ENCODE measurements at places on chromosomes 4 and X. TPM values are rescaled to one million over a fixed set of nuclear protein-coding genes. Genes with fewer than 3 reads are reported as not detected.

The PDGFC gene
- 22.3 TPM for total RNA-seq

The ANKRD50 gene
- 46.8 TPM for total RNA-seq

The GYG2 gene
- 26.1 TPM for total RNA-seq

The SOD3 gene
- total RNA-seq, result 5.0 TPM

The ASMT gene
- total RNA-seq, result 0.33 TPM

DNA sequence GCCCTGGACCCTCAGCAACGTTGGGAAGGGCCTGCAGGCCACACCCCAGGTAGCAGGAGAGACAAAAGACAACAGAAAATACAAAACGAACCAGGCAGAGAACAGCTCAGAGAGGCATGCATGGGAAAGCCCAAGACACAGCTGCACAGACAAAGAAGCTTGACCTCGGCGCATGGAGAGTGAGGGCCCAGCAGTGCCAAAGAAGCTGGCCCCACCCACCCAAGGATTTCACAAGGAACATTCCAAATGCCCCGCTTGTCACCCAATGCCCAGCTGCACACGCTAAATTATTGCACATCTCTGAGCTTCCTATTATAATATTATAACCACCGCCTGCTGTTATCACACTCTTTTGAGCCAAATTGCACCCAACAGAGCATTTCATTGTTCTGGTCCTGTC is 147.7 kb upstream of the TBL1X start:
- peaks cover 2% of the 10 kb centered on the region for H3K27me3 ChIP-seq
- no peaks in the 10 kb centered on the region for H3K36me3 ChIP-seq
- DNase-seq, result no peak

DNA sequence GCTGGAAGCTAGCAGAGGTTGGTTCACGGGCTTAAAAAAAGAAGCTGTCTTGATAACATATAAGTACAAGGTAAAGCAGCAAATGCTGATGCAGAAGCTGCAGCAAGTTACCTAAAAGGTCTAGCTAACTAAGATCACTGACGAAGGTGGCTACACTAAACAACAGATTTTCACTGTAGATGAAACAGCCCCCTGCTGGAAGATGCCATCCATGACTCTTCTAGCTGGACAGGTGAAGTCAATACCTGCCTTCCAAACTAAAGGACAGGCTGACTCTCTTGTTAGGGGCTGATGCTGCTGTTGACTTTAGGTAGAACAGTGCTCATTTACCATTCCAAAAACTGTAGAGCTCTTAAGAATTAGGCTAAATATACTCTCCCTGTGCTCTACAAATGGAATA is 99.5 kb downstream of the FBXW7 start:
- DNase-seq, result no peak
- H3K4me1 ChIP-seq, result no peaks in the 10 kb centered on the region
- no peaks in the 10 kb centered on the region for H3K27me3 ChIP-seq
- no peaks in the 10 kb centered on the region for H3K36me3 ChIP-seq
- H3K27ac ChIP-seq, result no peak overlapping the region
- H3K4me3 ChIP-seq, result no peak overlapping the region

- H3K4me1 ChIP-seq, result no peaks in the 10 kb centered on the region
- H3K4me3 ChIP-seq, result peak overlapping the region; percentile 76
- peaks cover 4% of the 10 kb centered on the region for H3K27me3 ChIP-seq
- no peak for DNase-seq
- H3K36me3 ChIP-seq, result no peaks in the 10 kb centered on the region
- H3K27ac ChIP-seq, result peak overlapping the region; percentile 78
These were observed 848 bp downstream of the ACSL4 start for GRCh38 chrX:109732017-109732801.

GRCh38 chr4:133969202-133969848 is 232.3 kb downstream of the PABPC4L start:
- DNase-seq, result peak; percentile 8
- no peaks in the 10 kb centered on the region for H3K27me3 ChIP-seq
- H3K27ac ChIP-seq, result peak overlapping the region; percentile 57
- no peaks in the 10 kb centered on the region for H3K4me1 ChIP-seq
- H3K36me3 ChIP-seq, result no peaks in the 10 kb centered on the region
- H3K4me3 ChIP-seq, result no peak overlapping the region

DNA sequence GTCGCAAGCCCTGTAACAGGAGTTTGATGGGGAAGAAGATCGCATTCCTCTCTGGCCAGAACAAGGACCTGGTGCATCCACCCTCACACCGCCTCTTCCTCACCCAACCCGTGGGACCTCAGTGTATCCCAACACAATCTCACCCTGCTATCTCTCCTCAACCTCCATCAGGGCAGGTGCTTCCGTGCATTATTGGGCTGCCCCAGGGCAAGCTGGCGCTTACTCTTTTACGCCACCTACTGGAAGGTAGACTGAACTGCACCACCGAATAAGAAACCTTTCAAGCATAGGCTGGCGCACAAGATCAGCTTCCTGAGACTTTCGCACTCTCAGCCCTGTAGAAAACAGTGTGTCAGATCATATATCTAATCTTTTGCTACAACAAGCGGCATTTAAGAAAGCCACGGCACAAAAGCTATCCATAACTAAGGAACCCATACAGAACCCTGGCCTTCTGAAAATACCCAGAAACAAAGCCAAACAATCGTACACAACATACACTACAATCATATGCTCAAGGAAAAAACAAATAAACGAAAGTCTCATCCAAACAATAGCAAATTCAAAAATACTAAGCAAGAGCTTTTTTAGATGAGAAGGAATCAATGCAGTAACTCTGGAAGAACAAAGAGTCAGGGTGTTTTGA is 209.3 kb downstream of the UGT8 start:
- no peak overlapping the region for H3K4me3 ChIP-seq
- DNase-seq, result no peak
- H3K27me3 ChIP-seq, result no peaks in the 10 kb centered on the region
- no peaks in the 10 kb centered on the region for H3K36me3 ChIP-seq

DNA sequence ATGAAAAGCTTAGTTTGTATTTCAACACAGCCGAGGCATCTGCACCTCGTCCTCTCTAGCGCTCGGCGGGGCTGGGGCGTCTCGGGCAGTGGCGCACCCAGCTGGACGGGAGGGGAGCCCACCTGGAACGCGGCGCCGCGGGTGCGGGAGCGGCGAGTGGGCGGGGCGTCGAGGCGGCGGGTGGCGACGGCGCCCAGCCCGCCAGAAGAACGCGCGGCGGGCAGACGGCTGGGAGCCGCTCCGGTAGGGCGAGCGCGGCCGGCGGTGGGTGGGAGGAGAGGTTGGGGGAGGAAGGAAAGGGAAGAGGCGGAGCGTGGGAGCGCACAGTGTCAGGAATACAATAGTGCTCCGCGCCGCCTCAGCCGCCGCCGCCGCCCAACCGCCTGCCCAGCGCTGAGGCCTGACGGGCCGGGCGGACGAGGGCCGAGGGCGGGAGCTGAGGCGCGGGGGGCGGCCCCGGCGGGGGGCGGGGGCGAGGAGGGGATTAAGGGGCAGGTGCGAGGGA is at the start of gene JADE3:
Gene JADE3 (plus strand): TSS at position 324 of the 505 bp plus-strand sequence. CDS start 72,474 bp downstream, outside the sequence.
- H3K4me3 ChIP-seq, result peak within 1 kb of the TSS; percentile 61
- H3K27ac ChIP-seq, result peak within 1 kb of the TSS; percentile 30
- peaks cover 11% of the 10 kb centered on the region for H3K27me3 ChIP-seq
- no peaks in the 10 kb centered on the region for H3K4me1 ChIP-seq

DNA sequence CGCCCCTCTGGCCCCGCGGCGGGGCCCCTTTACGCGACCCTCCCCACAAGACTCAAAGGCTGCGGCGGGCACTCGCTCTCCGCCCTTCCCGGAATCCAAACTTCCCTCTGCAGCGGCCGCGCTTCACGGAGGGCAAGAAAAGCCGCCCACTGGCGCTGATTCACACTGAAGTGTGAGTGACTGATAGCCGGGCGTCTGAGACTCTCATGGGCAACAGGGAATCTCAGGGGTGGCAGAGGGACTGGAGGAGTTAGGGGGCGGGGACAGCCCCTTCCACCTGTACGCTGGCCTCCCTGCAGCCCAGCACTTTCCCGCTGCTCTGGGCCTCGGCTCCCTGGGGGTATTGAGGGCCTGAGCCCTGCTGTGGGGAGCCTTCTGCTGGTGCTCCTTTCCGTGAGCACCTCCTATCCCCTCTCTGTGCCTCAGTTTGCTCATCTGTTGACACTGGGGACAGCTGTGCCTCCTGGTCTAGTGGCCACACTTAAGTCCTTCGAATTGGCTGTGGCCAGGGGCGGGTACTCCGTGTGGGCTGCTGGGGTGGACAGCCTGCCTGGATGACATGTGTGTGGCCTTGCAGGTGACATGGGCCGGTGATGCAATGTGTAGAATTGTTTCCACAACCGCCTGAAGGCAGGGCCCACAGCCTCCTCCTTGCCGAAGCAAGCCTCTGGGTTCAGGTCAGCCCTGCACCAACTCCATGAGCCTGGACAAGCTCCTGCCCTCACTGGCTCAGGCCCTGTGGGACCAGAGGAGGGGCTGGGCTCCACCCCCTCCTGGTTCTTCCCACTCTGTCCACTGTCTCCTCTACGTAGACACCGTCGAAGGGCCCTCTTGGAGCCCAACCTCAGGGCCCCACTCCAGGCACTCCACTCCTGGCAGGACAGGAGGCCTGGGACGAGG is 951 bp downstream of the SH3BP2 start:
- H3K4me1 ChIP-seq, result peaks cover 75% of the 10 kb centered on the region
- peak overlapping the region; percentile 57 for H3K27ac ChIP-seq
- no peak for DNase-seq
- H3K27me3 ChIP-seq, result peaks cover 8% of the 10 kb centered on the region
- peak overlapping the region; percentile 50 for H3K4me3 ChIP-seq
